ENCODE measurements at places on chromosomes 12 and 14.

GRCh38 chr12:113135178-113136127, at the start of gene RASAL1:
Gene RASAL1, minus strand, starts transcription at chr12:113135761. Its CDS starts 299 bp downstream, at chr12:113135462.
- peak; percentile 73 for DNase-seq

DNA sequence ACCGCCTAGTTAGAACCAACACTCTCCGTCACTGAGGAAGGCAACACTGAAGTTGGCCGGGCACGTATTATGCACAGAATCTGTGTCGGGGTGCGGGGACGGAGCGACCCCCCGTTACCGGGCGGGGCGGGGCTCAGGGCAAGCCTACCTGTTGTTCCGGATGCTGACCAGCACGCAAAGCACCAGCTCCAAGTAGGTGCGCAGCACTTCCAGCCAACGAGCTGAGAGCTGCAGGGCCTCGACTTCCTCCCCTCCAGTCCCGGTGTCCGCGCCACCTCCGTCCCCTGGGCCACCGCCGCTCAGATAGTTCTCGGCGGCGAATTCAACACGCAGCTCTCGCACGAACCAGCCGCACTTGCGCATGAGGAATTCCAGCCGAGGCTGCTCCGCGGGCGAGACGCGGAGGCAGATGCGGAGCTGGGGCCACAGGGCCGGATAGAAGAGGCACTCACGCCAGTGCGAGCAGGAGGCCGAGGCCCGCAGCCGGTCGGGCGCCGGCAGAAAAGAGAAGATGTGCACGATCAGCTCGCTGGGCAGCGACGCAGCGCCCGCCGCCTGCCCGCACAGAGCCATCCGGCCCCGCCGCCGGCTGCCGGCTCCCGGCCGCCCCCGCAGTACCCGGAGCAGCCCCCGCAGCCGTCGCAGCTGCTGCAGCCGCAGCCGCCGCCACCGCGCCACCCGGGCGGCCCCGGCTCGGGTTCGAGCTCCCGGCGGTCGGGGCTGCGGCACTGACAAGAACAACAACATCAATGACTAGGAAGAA, 636 bp downstream of the FBXO33 start:
- DNase-seq = peak; percentile 66

- no peak for DNase-seq
Measured at GRCh38 chr14:91872011-91872501, 4.7 kb upstream of the TC2N start.

DNA sequence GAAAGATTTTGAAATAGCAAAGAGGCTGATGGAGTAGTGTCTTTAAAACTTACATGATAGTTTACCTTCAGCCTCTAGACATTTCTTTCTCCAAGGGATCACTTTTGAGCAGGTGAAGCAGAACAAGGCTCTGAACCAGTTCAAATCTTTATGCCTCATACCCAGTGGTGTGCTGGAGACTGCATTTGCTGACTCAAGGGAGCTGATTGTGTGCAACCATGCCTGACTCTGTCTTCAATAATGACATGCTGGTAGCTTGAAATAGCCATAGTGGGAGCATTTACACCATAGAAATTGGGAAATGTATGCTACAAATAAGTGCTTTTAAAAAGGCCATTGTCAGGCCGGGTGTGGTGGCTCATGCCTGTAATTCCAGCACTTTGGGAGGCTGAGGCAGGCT, 482.0 kb downstream of the TMTC2 start:
- DNase-seq = no peak

Data from nephron progenitor cell (in vitro differentiated cells).